ENCODE measurements at places on chromosomes 1 and 21.

GRCh38 chr1:46513536-46513935, 23.9 kb downstream of the DMBX1 start:
- no peak for DNase-seq

DNA sequence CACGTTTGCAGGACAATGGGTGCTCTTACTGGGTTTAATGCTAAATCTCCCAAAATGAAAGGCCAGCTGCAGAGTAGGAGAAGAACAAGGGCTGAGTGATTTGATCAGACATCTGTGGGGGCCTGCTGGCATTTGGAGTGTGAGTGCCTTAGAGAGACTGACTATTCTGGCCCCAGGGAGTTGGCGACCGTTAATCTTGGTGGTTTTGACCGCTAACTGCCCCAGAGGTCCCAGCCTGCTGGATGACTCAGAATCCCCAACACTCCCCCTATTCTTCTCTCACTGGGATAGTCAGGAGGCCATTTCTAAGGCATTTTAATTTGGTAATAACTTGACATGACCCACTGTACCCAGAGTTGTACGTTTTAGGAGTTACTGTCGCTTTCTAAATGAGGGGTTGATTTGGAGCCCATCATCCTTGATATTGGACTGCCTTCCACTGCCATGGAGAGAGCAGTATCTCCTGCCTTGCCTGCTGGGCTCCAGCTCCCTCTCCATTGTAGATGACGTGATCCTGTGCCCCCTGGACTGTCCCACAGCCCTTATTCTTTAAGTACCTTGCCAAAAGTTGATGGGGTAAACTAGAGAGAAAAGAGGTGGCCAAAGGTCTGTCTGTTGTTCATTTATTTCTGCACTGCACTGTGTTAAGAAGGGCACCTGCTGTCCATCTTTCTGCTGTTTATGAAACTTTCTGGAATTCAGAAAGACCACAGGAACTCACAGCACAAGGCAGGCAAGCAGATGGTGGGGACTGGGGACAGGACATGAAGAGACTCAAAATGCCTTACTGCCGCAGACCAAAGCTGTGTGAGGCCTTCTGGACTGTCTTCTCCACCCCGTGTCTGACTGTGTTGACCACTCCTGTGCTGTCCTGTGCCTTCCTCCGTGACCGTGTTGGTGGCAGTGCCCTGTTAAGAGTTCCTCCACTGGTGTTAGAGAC, 98.2 kb upstream of the ARTN start:
- DNase-seq = no peak

GRCh38 chr1:243713470-243714186, 136.4 kb downstream of the AKT3 start:
- DNase-seq = peak; percentile 68

GRCh38 chr1:62876535-62876934, 92.6 kb downstream of the ATG4C start:
- DNase-seq = peak; percentile 6

DNA sequence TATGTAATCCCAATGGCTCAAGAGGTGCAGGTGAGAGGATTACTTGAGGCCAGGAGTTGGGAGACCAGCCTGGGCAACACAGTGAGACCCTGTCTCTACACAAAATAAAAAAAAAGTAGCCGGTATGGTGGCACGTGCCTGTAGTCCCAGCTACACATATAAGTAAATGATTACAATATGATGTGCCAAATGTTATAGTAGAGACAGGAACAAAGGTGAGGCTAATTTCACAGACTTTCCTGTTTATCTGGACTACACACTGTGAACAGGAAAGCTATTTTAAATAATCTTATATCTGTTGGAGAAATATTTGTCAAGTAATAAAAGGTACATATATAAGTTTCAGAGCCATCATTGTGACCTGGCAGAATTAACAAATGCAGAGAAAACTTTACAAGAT, 77.7 kb downstream of the UROD start:
- no peak for DNase-seq

DNA sequence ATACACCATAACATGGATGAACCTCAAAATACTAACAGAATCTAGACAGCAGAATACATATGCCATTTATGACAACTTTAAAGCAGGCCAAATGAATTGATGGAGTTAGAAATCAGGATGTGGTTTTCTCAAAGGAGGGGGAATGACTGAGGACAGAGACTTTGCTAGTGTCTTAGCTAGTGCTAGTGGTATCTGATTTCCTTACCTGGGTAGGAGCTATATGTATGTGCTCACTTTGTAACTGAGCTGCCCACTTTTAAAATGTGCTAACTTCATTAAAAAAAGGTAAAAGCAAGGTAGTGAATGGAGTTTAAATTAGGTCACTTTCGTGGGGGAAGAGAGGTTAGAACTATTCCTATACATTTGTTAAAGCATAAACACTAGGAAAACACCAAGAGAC, 2.6 kb downstream of the GTF2B start:
- no peak for DNase-seq

- DNase-seq = no peak
Measured at GRCh38 chr1:161933592-161934588, 89.8 kb downstream of the OLFML2B start.
